ENCODE measurements at places on chromosomes 3 and 15.

DNA sequence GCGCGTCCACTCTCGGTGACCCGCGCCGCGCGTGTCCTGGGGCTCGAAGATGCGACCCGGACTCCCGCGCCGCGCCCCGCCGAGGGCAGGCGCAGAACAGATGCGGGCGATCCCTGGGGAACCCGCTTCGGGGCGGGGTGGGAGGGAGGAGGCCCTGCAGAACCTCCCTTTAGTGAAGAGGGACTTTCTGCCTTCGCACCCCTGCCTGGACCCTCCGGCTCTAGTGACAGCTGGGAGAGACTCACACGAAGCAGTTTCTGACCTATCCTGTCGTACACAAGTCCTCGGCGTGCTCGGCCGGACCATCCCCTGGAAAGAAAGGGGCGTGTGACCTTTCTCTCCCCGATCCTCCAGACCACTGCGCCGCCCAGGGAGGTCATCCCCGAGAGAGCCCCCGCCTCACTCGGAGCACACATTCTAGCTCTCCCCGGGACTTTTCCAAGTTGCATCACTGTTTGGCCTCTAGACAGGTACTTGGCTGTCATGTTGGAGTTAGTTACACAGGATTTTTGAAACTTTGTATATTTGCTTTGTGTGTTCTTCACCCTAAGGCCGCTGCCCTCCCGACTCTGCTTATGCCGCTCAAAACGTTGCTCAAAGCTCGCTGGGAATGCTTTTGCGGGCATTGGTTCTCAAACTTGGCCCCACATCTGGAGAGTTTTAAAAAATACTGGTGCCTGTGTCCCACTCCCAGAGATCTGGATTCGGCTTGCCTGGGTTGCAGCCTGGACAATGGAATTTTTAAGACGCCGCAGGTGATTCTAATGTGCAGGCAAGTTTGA, 582 bp downstream of the CGNL1 start:
- peak; percentile 4 for DNase-seq

DNA sequence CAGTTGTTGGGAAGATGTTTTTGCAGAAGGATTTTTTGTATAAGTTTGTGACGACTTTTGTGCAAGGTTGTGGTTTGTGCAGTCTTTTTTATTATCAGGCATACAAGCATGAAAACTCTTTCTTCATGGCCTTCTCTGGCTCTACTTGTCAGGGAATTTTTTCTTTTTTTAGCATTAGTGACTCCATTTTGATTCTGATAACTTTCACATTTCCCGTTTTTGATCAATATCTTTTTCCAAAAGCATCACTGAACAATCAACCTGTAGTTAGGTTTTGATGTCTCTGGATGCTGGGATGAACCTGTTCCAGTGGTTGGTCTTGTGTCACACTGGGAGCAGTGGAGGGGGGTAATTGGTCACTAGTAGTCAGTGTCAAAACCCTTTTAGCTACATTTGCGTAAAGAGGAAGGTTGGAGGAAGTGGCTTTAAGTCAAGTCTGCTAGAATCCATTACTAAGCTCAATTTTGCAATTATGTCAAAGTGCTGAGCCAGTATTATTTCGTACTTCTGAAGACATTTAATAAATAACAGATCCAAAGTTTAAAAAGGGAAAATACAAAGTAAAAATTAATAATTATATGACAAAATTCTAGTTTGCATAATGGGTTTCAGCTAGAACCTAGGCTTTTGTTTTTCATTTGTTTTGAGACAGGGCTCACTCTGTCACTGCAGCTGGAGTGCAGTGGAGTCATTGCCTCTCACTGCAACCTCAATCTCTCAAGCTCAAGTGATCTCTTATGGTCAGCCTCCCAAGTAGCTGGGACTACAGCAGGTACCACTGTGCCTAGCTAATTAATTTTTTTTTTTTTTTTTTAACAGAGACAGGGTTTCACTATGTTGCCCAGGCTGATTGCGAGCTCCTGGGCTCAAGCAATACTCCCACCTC, 18.8 kb upstream of the CFAP161 start:
- no peak for DNase-seq

DNA sequence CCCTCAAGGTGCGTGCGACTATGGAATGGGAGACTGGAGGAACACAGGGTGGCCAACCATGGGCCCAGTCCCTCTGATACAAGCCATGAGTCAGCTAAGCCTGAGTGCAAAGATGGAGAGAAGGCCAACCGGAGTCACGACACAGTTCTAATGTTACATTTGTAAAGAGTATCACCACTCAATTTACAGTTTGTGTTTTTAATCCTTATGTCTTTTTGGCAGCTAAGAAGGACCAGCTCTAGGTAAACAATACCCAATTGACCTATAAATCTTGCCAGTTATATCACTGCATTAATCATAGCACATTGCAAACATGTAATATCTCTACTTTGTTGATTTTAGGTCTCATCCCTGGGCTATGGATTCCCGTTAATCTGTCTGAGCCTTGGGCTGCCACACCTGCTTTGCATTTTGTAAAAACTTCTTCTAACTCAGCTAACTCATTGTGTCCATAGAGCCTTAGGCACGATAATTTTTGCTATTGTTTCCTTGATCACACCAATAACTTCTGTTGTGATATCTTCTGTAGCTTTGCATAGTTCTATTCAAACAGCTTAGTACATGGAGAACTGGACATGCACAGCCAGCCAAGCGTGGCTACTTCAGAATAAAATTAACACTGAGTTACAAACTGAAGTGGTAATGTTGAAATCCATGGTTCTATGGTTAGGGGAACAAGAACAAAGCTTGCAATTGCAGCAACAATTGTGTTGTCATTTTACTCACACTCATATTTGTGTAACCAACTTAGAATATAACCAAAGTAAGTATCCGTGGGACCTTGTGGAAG, 50.3 kb downstream of the LSM3 start:
- no peak for DNase-seq

DNA sequence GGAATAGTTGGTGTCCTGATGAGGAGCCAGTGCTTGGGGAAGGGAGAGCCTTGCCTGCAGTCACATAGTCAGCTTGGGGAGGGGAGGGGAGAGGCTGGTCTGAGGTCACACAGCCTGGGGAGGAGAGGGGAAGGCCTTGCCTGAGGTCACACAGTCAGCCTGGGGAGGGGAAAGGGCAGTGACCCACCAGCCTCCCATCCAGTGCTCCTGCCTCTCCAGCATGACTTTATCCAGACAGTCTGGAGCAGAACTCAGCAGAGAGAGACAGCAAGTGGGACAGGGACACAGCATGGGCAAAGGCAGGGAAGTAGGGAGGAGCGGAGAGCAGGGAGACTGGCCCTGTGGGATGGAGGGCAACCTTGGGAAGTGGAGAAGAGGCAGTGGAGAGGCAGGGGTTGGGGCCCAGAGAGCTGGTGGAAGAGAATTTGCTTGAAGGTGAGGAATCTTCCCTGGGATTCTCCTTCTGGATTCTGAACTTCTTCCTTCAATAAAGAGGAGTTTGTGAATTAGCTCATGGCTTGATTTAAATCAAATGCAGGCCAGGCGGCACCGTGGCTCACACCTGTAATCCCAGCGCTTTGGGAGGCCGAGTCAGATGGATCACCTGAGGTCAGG, 64.5 kb downstream of the CORO2B start:
- no peak for DNase-seq

DNA sequence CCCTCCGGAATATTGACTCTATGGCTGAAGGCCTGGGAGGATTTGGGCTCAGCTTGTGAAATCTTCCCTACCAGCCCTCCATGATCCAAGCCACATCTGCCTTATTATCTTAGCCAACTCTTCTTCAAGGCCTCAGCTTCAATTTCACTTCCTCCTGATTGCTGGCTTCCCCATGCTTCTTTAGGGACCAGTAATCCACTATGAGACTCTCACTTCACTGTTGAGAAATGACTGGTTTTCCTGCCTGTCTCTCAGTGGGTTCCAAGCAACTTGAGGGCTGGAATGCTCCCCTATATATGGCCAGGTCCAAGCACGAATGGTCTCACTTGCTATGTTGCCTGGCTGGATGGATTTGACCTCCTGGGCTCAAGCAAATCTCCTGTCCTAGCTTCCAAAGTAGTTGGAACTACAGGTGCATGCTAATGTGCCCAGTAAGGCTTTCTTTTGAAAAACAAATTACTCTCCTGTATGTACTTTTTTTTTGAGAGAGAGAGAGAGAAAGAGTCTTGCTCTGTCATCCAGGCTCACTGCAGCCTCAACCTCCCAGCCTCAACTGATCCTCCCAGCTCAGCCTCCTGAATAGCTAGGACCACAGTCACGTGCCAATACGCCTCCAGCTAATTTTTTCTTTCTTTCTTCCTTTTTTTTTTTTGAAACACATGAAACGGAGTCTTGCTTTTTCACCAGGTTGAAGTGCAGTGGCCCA, 7.9 kb upstream of the PIK3CB start:
- DNase-seq: no peak

- no peak for DNase-seq
Measured at GRCh38 chr15:76073554-76073953, 13.8 kb downstream of the TMEM266 start.

GRCh38 chr3:174325834-174326700, 533.1 kb upstream of the NAALADL2 start:
- peak; percentile 63 for DNase-seq

GRCh38 chr3:47503033-47503432, 10.5 kb downstream of the ELP6 start:
- no peak for DNase-seq

GRCh38 chr3:4809922-4810321, 169.3 kb upstream of the BHLHE40 start:
- DNase-seq: no peak

GRCh38 chr3:32137870-32138269, 31.4 kb downstream of the GPD1L start:
- DNase-seq: no peak

DNA sequence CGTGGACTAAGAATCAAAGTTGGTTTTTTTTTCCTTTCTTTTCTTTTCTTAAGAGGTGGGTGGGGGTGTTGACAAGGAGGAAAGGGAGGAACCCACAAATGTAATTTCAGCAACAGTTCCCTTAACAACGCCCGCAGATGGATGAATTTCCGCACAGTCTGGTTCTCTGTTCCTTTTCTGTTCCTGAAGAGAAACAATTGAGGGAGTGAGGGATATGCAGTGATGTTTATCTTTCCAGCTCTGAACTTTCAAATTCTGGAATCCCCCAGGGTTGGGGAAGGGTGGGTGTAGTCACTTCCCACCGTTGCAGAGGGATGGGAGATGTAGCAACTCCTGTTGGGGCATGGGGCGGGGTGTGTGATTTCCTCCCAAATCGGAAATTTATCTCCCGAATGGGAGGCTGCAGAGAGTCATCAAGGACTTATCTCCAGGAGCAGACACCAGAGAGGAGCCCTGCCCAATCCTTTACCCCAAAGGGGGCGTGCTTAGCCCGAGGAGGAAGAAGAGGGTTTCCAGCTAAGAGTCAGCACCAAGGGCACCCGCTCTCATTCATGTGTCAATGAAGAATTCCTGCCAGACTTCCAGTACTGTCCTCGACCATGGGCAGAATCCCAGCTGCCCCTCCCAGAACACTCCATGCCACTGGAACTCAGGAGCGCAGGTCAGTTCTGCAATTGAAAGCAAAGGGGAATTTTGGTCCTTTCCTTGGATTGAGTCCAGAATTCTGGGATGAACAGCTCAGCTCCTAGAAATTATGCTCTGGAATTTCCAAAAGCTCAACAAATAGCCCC, 35.0 kb upstream of the CFAP161 start:
- peak; percentile 36 for DNase-seq

DNA sequence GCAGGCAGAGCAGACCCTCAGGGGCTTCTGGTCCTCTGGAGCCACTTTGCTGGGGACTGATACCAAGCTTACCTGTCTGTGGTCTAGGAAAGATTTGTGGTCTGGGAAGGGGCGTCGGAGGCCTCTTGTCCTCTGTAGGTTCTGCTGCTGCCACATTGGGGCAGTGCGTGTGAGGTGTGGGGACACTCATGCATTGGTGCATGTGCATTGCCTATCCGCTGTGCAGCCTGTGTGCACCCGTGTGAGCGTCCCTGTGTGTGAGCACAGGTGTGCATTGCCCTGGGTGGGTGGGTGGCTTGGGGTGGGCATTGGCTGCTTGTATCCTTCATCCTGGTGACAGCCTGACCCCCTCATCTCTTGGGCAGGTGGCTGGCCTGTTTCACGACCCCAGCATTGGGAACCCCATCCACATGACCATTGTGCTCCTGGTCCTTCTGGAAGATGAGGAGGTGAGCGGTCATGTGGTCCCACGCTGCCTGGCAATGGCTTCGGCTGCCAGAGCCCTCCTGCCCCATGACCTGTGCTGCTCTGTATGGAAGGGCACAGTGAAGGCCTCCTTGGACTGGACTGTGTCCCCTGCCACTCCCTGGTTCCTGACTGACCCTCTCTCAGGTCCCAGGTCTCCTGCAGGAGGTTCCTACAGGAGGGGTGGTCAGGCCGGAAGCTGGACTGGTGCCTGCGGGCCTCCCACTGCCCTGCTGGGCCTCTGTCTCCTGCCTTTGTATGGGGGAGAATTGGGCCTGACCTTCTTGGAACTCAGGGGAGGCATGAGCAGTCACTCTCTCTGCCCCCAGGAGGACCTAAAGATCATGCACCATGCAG, 41.5 kb downstream of the SAXO2 start:
- DNase-seq: no peak

DNA sequence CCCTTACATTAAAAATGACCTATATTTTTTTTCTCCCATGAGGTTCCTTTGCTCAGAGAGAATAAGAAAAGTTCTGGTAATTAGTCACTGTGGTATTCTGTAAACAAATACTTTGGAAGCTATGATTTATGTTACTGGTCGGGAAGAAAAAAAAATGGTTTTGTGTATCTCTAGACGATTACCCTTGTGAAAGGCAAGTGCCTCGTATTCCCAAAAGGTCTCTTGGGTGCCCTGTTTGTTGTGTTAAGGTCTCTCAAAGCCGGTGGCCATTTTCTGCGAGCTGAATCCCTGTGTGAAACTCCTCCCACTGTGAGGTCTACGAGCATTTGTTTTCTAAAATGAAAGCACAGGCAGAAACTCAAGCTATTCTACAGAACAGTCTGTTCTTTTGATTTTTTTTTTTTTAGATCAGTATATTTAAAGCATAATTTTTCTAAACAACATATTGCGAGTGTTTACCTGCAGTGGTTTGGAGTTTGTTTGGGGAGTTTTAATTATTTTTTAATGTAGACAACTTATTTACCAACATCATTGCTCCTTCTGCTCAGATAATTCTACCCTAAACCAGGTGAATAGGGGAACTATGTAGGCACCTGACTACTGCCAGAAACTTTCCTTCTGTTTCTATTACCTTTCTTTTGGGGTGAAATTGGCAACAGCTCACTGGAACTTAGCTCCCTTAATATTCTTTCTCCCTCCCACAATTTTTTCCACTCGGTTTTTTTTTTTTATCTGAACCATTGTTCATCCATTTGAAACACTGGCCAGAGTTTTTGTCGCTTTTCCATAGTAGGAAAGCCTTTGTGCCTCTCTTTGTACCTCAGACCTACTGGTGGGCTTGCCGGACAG, 44.0 kb downstream of the ZBTB38 start:
- DNase-seq: peak; percentile 96

GRCh38 chr3:15647611-15648167, 46.1 kb downstream of the BTD start:
- DNase-seq: peak; percentile 99

DNA sequence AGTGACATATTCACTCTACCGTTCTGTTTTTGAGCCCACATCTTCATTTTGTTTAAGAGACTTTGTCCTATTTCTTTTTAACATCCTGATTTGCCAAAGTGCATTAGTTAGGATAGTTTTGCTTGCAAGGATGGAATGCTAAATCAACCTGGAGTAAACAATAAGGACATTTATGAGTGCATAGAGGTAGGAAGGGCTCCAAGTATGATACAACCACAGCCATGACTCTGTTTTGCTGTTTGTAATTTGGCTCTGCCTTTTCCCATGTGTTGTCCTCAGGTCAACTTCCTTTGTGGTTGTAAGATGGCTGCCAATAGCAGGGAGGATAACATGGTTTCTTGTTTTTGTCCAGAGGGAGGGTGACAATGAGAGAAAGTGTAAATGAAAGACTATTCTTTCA, 66.4 kb upstream of the GOLIM4 start:
- DNase-seq: peak; percentile 11

- peak; percentile 25 for DNase-seq
Measured at GRCh38 chr3:120404876-120405275, 45.9 kb downstream of the FSTL1 start.
